ENCODE measurements at places on chromosomes 7 and 10.
A peak's percentile ranks its signal among the peaks of the same experiment; 100 is the strongest.

- no peak for DNase-seq
Measured at GRCh38 chr7:13832346-13832745, 157.1 kb downstream of the ETV1 start.

- DNase-seq, result peak; percentile 79
Measured at GRCh38 chr7:5422396-5423305, 983 bp downstream of the TNRC18 start.

GRCh38 chr10:68135922-68136792, 26.9 kb downstream of the MYPN start:
- peak; percentile 67 for DNase-seq

GRCh38 chr10:110101464-110102144, 93.8 kb downstream of the ADD3 start:
- no peak for DNase-seq

DNA sequence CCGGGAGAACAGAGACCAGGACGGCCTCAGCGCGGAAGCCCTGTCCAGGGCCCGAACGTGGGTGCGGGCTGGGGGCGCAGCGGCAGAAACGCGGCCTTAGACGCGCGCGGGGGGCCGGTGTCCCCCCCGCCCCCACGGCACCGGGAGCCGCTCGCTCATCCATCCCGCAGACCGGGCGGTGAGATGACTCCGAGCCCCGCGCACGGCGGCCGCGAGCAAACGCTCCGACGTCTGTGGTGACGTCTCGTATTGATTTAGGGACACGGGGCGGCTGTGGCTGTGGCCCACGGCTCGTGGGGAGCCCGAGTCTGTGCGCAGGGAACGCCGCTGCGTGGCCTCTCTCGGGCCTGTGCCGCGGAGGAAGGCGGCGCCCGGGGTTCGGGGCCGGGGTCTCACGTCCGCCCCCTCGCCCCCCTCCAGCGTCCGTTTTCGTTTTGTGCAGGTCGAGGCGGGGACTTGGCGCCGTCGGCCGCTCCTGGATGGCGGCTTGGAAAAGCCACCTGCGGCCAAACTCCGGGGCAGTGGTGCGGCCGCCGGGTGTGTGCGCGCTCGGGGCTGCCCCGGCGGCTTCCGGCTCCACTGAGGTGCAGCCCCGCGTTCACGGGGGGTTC, 1.0 kb upstream of the NKX6-2 start:
- no peak for DNase-seq

DNA sequence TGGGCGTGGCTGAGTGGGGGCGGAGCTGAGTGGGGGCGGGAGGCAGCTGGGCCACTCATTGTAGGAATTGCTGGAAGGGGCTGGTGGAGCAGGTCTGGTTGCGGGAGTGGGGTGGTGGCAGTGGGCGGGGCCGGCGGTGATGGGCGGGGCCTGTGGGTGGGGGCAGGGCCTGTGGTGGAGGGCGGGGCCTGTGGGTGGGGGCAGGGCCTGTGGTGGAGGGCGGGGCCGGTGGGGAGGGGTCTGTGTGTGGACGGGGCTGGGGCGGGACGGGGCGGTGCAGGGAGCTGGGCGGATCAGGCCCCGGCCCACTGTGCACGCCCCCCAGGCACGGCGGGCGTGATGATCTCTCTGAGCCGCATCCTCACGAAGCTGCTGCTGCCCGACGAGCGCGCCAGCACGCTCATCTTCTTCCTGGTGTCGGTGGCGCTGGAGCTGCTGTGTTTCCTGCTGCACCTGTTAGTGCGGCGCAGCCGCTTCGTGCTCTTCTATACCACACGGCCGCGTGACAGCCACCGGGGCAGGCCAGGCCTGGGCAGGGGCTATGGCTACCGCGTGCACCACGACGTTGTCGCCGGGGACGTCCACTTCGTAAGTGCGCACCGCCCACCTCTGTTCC, 14.0 kb downstream of the SLC29A4 start:
- DNase-seq, result no peak

- DNase-seq, result no peak
Measured at GRCh38 chr10:103800789-103801540, 54.4 kb downstream of the SH3PXD2A start.

GRCh38 chr10:97065128-97065527, 120.6 kb downstream of the SLIT1 start:
- no peak for DNase-seq

GRCh38 chr7:31017721-31018120, 34.4 kb upstream of the ADCYAP1R1 start:
- no peak for DNase-seq

DNA sequence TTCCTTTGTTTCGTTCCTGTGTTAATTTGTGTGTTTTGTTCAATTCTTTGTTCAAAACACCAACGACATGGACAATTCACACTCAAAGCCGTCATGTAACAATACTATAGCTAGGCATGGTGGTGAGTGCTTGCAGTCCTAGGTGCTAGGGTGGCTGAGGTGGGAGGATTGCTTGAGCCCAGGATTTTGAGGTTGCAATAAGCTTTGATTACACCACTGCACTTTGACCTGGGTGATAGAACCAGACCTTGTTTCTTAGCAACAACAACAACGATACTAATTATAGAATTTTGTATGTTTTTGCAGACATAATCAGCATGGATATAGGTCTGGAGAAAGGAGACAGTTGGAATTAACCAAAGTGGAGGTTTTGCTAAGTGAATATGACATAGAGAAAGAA, 936.2 kb downstream of the PCDH15 start:
- no peak for DNase-seq

GRCh38 chr10:73097305-73097670, 622 bp upstream of the P4HA1 start:
- DNase-seq, result no peak

DNA sequence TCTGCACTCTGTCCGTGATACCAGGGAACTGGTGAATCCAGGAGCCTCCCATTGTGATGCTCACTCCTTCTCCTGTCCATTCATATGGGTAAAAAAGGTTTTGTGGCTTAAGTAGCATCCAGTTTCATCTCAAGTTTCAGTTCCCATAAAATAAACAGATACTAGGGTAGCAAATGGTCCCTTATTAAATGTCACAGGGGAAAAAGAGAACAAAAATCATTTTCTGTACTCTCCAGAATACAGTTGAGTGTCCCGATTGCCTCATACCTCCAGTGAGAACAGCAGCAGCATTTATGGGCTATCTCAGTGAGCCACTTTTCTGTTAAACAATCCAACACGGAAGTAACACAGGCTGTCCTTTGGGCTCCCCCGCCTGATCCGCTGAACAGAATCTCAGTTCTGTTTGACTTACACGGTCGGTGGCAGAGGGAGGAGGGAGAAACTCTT, 179.6 kb downstream of the CELF2 start:
- peak; percentile 66 for DNase-seq

- DNase-seq, result no peak
Measured at GRCh38 chr10:95661818-95662217, 5.3 kb upstream of the ALDH18A1 start.

GRCh38 chr10:67319976-67320375, 376.0 kb downstream of the CTNNA3 start:
- peak; percentile 64 for DNase-seq

- no peak for DNase-seq
Measured at GRCh38 chr10:111962951-111963350, 220.6 kb downstream of the GPAM start.

- DNase-seq, result no peak
Measured at GRCh38 chr7:93575555-93576399, 1.3 kb upstream of the CALCR start.

DNA sequence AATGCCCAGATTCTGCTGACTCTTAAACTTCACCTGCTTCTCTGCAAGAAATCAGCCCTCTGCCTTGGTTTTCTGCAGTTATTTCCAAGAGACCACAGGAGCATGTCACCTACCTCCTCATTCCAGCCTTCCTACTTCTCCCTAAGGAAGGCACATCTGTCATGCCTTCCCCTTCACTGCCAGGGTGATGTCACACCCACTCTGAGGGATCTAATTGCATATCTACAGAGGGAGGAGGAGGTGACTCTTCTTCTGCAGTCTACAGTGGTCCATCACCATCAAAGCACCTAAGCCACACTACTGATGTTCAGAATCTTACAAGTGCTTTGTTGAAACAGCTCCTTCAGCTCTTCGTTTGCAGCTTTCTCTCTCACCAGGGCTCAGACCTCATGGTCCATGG, 275.5 kb downstream of the FGFR2 start:
- no peak for DNase-seq

DNA sequence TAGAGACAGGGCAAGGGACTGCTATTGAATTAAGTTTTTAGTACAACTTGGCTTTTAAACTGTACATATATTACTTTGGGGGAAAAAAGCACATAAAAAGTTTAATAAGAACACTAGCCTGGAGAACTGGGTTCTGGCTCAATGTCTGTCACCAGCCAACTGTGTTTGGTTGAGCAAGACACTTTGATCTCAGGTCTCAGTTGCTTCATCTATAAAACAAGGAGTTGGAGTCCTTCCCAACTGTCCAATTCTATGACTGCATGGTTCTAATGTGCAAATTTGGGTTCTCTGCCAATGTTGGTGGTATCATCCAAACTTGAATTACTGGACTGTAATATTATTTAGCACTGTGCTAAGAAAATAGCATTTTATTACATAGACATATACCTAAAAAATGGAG, 50.3 kb downstream of the ATXN7L1 start:
- DNase-seq, result no peak

DNA sequence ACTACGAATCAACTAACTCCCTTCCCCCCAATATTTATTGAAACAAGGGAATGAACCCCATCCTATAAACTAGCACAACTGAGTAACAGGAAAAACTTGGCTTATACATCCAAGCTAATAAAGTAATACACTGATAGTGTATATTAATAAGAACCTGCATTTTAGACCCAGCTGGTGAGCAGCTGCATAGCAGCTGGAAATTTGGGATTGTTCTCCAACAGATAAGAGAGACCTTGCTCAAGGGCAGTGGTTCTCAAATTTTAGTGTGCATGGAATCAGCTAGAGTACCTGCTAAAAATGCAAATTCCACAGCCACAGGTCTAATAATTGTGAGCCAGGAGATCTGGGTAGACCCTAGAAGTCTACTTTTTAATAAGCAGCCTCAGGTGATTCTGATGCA, 384.7 kb upstream of the HPS1 start:
- no peak for DNase-seq

- DNase-seq, result peak; percentile 27
Measured at GRCh38 chr10:1293636-1294435, 237.7 kb downstream of the WDR37 start.

- DNase-seq, result no peak
Measured at GRCh38 chr7:85125176-85125575, 61.7 kb downstream of the SEMA3D start.

- no peak for DNase-seq
Measured at GRCh38 chr7:142134909-142135308, 23.4 kb downstream of the MGAM2 start.

DNA sequence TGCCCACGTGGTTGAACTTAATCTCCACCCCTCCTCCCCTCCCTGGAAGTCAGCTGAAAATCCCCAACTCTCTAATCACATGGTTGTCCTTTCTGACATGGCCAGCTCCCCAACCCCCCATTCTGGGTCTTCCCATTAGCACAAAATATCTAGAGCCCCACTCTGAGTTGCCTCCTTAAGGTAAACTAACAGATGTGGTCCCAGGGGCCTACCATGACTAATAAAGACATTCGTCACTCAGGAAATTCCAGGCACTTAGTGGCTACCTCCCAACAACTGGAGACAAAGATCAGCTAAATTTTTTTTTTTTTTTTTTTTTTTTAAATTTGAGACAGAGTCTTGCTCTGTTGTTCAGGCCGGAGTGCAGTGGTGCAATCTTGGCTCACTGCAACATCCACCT, 21.1 kb downstream of the CCDC126 start:
- DNase-seq, result no peak

GRCh38 chr7:127896659-127897058, 134.6 kb downstream of the LRRC4 start:
- no peak for DNase-seq

DNA sequence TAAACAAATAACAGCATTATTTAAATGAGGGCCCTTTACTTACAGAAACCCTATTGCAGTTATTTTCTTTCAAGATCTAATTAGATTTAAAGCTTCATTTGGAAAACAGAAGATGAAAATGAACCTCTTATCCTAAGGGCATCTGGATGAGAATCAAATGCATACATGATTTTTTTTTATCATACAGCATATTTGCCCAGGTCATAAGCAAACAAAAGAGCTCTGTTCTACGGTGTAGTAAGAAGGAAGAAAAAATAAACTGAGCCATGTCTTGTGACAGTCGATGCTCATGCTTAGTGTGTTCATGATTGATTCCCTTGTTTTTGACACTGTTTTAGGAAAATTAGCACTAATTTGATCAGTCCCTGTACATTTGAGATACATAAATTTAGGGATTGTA, 202.6 kb upstream of the RNF32 start:
- no peak for DNase-seq

GRCh38 chr7:98294326-98294725, 12.8 kb downstream of the BRI3 start:
- no peak for DNase-seq

DNA sequence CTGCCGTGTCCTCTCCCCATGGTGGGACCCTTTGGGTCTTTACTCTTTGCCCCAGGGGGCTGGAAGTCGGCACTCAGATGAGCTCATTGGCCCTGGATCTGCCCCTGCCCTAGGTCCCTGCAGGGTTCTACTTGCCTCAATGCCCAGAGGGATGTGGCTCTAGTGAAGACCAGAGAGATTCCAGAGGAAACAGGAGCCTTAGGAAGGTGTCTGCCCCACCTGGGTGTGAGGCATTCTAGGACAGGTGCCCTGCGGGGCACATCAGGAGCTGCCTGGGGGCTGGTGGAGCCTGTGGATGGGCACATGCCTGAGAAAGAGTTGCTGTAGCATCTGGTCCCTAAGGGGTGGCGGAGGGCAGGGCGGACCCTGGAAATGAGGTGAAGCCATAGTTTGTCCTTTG, 128.6 kb downstream of the ADCY1 start:
- no peak for DNase-seq

- DNase-seq, result no peak
Measured at GRCh38 chr10:26706206-26706605, 8.7 kb downstream of the PDSS1 start.

All from muscle of leg (tissue), 16 donors.